Upper lobe of left lung (tissue), 6 donors: ENCODE measurements at places on chromosomes 5 and 9.

DNA sequence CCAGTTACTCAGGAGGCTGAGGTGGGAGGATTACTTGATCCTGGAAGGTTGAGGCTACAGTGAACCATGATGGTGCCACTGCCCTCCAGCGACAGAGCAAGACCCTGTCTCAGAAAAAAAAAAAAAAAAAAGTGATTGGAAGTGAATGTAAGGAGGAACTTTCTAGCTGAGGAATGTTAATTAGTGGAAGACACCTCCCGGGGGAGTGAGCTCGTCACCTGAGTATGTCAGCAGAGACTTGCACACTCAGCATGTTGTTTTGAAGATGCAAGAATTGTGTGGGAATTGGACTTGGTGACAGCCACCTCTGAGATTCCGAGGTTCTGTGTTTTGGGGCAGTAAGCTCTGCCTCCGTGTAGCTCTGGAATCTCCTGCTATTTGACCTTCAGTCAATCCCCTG lies 3.6 kb downstream of the SYNPO start:
- no peak overlapping the region for H3K4me3 ChIP-seq
- peak overlapping the region; percentile 84 for H3K27ac ChIP-seq
- no peak for DNase-seq
- H3K4me1 ChIP-seq: peaks cover 68% of the 10 kb centered on the region
- H3K27me3 ChIP-seq: no peaks in the 10 kb centered on the region

- no peak overlapping the region for H3K27ac ChIP-seq
- no peak for DNase-seq
- H3K4me1 ChIP-seq: no peaks in the 10 kb centered on the region
- H3K36me3 ChIP-seq: peaks cover 58% of the 10 kb centered on the region
- no peaks in the 10 kb centered on the region for H3K27me3 ChIP-seq
Measured at GRCh38 chr9:104815851-104816565, 52.1 kb downstream of the NIPSNAP3B start.

DNA sequence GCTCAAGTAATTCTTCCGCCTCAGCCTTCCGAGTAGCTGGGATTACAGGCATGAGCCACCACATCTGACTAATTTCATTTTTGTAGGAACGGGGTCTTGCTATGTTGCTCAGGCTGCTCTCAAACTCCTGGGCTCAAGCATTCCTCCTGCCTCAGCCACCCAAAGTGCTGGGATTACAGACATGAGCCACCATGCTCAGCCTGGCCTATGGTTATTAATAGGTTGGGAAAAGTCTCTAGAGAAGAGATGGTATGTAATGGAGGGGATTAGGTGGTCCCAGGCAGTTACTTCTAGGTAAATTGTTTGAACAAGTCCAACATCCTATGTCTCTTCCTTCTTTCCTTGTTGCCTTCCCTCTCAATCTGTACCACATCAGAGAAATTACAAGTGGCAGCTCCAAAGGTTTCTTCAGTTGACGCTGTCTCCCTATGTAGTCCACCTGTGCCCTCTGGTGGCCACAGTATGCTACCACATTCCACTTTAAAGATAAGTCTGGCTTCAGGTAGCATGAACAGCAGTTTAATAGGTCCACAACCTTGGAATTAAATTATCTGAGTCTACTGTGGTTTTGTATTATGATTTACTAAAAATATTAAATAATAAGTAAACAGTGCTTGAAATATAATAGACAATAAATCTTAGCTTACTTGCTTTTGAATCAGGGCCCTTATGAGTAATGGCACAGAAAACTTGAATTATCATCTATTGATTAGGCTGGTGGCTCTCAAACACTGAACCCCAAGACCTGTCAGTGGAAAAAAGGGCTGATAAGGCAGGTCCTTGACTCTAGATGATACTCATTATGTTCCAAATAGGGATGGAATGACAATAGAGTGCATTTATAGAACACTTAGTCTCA lies 9.7 kb downstream of the TIGD6 start:
- peaks cover 13% of the 10 kb centered on the region for H3K36me3 ChIP-seq
- no peak for DNase-seq
- H3K27ac ChIP-seq: no peak overlapping the region
- H3K4me3 ChIP-seq: no peak overlapping the region

DNA sequence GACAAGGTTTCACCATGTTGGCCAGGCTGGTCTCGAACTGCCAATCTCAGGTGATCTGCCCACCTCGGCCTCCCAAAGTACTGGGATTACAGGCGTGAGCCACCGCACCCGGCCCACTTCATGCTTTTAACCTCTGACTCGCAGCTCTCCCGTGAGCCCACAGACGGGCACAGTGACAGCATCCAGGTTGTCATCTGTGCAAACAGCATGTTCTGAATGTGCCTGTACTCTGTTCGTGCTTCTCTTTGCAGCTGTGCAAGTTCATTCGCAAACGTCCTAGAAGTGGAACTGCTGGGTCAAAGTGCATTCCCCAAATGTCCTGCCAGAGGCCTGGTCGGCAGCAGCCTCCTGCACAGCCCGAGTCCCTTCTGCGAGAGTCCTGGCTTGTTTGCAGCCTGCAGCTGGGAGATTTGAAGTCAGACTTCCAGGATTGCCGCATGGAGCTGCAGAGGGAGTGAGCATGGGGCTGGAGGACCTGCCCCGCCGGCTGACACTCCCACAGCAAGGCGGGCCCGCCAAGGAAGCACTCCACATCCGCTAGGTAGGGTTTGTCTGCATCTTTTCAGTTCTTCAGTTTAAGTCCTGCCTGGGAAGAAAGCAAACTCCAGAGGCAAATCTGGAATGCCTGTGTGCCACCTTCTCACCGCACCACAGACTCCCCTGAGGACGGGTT lies 3.4 kb downstream of the BRD3OS start:
- DNase-seq: no peak
- peaks cover 46% of the 10 kb centered on the region for H3K36me3 ChIP-seq
- H3K27ac ChIP-seq: no peak overlapping the region
- no peak overlapping the region for H3K4me3 ChIP-seq
- no peaks in the 10 kb centered on the region for H3K27me3 ChIP-seq
- peaks cover 9% of the 10 kb centered on the region for H3K4me1 ChIP-seq

- H3K27ac ChIP-seq: no peak overlapping the region
- no peaks in the 10 kb centered on the region for H3K36me3 ChIP-seq
- DNase-seq: no peak
- no peaks in the 10 kb centered on the region for H3K4me1 ChIP-seq
- no peaks in the 10 kb centered on the region for H3K27me3 ChIP-seq
Measured at GRCh38 chr5:25641124-25641523, 996.3 kb upstream of the CDH10 start.

DNA sequence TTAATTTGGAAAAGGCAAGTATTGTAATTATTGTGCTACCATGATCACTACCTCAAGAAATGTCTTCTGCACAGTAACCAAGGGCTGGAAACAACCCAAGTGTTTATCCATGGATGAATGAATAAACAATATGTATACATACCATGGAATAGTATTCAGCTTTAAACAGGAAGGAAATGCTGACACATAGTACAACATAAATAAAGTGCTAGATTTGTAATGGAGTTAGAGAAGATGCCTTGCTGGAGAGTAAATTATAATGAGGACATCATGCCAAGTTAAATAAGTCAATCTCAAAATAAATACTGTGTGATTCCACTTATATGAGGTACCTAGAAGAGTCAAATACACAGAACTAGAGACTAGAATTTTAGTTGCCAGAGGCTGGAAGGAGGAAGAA lies 160.0 kb downstream of the CCDC192 start:
- H3K4me1 ChIP-seq: no peaks in the 10 kb centered on the region
- no peak overlapping the region for H3K4me3 ChIP-seq
- no peaks in the 10 kb centered on the region for H3K36me3 ChIP-seq
- H3K27ac ChIP-seq: no peak overlapping the region
- no peak for DNase-seq

DNA sequence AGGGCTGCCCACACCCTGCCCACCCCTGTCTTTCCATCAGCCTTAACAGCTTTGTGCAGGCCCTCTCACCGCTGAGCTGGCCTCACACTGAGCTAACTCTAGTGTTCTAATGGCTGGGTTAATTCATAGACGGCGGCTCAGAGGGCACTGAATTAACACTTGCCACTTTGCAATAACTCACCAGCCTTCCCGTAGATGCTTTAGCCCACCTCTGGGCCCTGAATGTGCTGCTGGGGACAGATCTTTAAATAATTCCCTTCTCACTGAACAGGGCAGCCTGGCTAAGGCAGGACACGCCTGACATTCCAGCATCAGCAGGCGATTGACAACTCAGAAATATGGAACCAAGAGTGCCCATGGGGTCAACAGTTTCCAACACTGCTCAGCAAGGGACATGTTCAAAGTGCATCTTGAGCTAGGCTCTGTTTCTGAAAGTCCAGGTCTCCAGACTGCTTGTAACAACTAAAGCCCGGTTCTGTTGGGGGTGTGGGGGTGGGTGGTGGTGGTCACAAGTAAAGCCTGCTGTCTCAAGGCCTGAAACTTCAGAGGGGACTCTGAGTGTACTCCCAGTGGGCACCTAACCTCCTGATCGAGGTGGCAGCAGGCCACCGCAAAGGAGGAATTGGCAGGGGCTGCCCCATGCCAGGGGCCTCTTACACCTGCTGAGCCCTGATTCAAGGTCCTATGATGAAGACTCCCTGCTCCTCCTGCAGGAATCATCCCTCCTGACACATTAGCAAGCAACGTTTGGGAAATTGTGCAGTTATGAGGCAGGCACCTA lies 248.3 kb downstream of the FSTL4 start:
- no peak overlapping the region for H3K4me3 ChIP-seq
- no peaks in the 10 kb centered on the region for H3K4me1 ChIP-seq
- no peak overlapping the region for H3K27ac ChIP-seq
- H3K27me3 ChIP-seq: no peaks in the 10 kb centered on the region

GRCh38 chr9:34370970-34371880 lies 5.5 kb downstream of the MYORG start:
- H3K36me3 ChIP-seq: peaks cover 30% of the 10 kb centered on the region
- DNase-seq: peak; percentile 85
- H3K27me3 ChIP-seq: no peaks in the 10 kb centered on the region
- no peak overlapping the region for H3K27ac ChIP-seq
- no peak overlapping the region for H3K4me3 ChIP-seq

- H3K36me3 ChIP-seq: no peaks in the 10 kb centered on the region
- no peak overlapping the region for H3K27ac ChIP-seq
- DNase-seq: no peak
- H3K4me1 ChIP-seq: peaks cover 51% of the 10 kb centered on the region
- H3K4me3 ChIP-seq: no peak overlapping the region
Measured at GRCh38 chr5:138870611-138871010, 4.5 kb downstream of the LRRTM2 start.

DNA sequence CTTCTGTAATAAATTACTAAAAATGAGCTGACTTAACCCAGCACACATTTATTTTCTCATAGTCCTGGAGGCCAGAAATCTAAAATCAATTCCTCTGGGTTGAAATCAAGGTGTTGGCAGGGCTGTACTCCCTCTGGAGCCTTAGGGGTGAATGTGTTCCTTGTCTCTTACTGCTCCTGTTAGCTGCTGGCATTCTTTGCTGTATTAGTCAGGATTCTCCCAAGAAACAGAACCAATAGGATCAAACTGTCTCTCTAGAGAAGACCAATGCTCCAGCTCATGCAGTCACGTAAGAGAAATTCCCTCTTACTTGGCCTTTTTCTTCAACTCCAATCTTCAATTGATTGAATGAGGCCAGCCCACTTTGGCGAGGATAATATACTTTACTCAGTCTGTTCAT lies 15.3 kb upstream of the CD180 start:
- H3K27me3 ChIP-seq: no peaks in the 10 kb centered on the region
- no peak overlapping the region for H3K27ac ChIP-seq
- DNase-seq: no peak
- H3K36me3 ChIP-seq: no peaks in the 10 kb centered on the region
- H3K4me3 ChIP-seq: no peak overlapping the region

DNA sequence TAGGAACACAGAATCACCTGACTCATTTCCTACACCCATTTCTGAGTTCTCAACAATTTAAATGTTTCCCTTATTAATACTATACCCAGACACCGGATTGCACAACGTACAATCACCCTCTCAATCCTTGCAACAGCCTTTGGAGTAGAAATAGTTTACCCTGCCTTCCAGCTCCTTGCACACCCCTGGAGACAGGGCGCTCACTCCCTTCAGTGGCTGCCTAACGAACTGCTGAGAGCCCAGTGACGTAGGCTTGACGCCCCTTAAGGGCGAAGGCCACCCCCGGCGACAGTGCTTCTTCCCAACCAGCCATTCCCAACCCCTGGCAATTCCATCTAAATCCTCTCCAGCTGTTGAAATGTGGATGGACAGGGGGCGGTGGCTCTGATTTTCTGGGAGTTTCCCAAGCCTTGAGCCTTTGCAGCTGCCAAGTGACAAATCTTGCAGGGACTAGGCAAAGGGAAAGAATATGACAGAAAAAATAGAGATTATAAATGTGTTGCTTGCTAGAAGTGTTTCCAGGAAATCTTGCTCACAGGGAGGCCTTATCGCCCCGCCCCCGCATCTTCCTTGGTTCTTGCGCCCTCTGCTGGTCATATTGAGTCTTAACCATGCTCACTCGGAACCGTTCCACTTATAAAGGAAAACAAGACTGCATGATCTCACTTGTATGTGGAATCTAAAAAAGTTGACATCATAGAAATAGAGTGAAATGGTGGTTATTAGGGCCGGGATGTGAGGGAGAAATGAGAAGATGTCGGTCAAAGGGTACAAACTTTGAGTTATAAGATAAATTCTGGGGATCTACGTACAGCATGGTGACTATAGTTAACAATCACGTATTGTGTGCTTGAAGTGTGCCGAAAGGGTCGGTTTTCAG lies 7.6 kb upstream of the BARX1 start:
- no peak for DNase-seq
- no peak overlapping the region for H3K4me3 ChIP-seq
- H3K36me3 ChIP-seq: no peaks in the 10 kb centered on the region
- H3K27me3 ChIP-seq: peaks cover 29% of the 10 kb centered on the region
- H3K27ac ChIP-seq: no peak overlapping the region
- H3K4me1 ChIP-seq: peaks cover 41% of the 10 kb centered on the region
